Temporal lobe (tissue), 4 donors: ENCODE measurements at places on chromosomes 1 and 21. TPM values are rescaled to one million over a fixed set of nuclear protein-coding genes. Genes with fewer than 3 reads are reported as not detected.

Gene CELA2A
- total RNA-seq: not detected

Gene ADAMTSL4
- total RNA-seq: 0.25 TPM

Gene ENTREP3
- 4.4 TPM for total RNA-seq

Gene IKBKE
- total RNA-seq: 0.98 TPM

Gene ELOVL1
- total RNA-seq: 5.7 TPM

Gene PLA2G5
- 0.49 TPM for total RNA-seq

Gene GBP2
- total RNA-seq: 0.25 TPM

Gene ADGRL2
- 72.8 TPM for total RNA-seq

Gene CACNA1S
- total RNA-seq: under 0.01 TPM

Gene RAB42
- 3.2 TPM for total RNA-seq

Gene TMEM63A
- 3.0 TPM for total RNA-seq

Gene ATP1A2
- 93.2 TPM for total RNA-seq

Gene LHX8
- total RNA-seq: under 0.01 TPM

Gene DMBX1
- not detected for total RNA-seq

Gene TMIGD3
- total RNA-seq: 0.74 TPM

Gene OR2T2
- not detected for total RNA-seq

Gene C4BPA
- total RNA-seq: not detected

Gene CRYAA
- not detected for total RNA-seq

Gene PAQR6
- total RNA-seq: 4.7 TPM

Gene CFAP45
- 0.74 TPM for total RNA-seq

Gene BTBD19
- 2.2 TPM for total RNA-seq

Gene LCE3B
- total RNA-seq: not detected
